ENCODE measurements at places on chromosomes 7 and 10.

- no peak for DNase-seq
Observed at GRCh38 chr10:72276421-72277339, 3.0 kb downstream of the DDIT4 start.

GRCh38 chr10:42974693-42975002, 102.2 kb upstream of the RET start:
- DNase-seq: no peak

- no peak for DNase-seq
Observed at GRCh38 chr10:121532292-121532864, 65.9 kb downstream of the FGFR2 start.

DNA sequence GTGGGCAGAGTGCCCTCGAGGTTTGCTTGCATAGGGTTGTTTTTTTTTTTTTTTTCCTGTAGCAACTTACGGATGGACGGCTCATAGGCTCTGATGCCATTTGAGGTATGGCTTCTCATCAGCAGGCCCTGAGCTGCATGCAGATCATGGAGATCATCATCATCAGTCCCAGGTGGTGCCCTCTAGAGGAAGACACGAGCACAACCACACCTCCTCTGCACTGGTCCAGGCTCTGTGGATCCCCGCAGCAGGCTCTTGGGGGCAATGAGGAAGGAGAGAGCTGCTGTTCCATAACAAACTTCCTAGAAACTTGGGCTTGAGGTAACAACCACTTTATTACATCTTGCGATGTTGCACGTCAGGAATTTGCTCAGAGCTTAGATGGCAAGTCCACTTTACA, 132.7 kb upstream of the CXCL12 start:
- DNase-seq: no peak

GRCh38 chr7:159061209-159061608, 83.5 kb downstream of the VIPR2 start:
- DNase-seq: no peak

GRCh38 chr10:132252412-132252811, 55.3 kb downstream of the STK32C start:
- no peak for DNase-seq

DNA sequence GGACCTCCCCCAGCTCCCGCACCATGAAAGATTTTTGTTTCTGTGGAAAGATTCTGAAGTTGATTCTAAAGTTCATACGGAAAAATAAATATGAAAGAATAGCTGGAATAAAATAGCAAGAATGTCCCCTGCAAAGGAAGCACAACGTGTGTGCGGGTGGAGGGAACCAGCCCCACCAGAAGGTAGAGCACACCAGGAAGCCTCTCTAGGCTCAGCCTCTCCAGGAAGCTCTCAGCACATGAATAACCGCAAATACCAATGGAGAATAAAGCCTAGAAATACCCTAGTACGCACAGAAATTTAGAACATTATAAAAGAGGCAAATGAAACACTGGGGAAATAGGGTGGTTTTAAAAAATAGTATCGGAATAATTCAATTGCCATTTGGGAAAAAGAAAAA, 24.6 kb upstream of the FAM170B start:
- DNase-seq: no peak

DNA sequence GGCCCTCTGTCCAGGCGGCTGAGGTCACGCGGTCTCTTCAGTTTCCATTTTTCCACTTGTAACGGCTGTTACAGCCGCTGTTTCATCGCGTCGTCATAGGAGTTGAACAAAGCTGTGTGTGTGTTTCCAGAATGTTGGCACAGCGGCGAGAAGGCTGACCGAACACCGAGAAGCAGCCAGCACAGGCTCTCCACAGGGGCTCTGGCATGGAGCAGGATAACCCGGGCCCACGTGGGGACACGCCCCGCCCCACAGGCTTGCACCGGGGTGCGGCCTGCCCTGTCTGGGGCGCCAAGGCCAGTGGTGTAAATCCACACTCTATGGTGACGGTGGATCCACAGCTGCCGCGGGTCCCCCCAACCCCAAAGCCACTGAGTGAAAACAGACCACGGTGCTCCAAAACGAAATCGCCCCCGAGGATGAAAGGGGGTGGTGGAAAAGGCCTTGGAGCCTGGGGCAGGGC, 448.2 kb downstream of the DNAJB6 start:
- no peak for DNase-seq

Measured in effector CD4-positive, alpha-beta T cell (primary cell).